HAP-1 (cell line): ENCODE measurements at places on chromosomes 5 and 9.

- DNase-seq, result no peak
Observed at GRCh38 chr9:126587187-126588185, 26.2 kb upstream of the LMX1B start.

GRCh38 chr5:14200312-14200990, 57.3 kb downstream of the TRIO start:
- DNase-seq, result no peak

DNA sequence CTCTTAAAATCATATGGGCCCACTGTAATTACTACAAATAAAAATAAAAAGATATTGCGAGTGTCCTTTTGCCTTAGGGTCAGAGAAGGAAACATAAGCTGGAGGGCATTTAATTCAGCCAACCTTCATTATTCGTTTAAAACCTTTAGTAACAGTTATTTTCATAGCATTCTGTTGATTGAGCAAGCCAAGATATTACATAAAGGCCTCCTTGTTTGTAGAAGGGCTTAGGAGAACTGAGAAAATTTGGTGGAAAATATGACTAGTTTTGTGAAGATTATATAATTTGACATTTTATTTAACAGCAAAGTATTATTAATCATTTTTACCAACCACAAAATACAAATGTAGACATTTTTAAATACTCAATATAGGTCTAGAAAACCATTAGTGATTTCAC, 62.2 kb downstream of the COX7C start:
- no peak for DNase-seq

DNA sequence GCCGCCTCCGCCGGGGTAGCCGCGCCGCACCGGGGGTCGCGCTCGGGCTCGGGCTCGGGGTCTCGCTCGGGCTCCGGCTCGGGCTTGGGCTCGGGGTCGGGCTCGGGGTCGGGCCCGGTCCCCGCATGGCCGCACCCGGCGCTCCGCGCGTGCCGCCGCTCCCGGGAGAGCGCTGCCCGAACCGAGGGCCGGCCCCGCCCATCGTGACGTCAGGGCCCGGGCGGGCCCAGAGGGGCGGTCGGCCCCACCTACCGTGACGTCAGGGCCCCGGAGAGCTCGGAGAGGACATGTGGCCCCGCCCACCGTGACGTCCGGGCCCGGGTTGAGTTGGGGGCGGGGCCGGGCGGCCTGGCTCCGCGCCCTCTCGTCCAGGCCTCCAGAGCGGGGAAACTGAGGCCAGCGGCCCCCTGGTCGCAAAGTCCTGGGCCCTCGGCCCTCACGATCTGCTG, at the start of gene NSMF:
Gene NSMF (minus strand): TSS at position 183 of the 449 bp plus-strand sequence. CDS start 232 bp downstream, outside the sequence.
- peak; percentile 81 for DNase-seq

DNA sequence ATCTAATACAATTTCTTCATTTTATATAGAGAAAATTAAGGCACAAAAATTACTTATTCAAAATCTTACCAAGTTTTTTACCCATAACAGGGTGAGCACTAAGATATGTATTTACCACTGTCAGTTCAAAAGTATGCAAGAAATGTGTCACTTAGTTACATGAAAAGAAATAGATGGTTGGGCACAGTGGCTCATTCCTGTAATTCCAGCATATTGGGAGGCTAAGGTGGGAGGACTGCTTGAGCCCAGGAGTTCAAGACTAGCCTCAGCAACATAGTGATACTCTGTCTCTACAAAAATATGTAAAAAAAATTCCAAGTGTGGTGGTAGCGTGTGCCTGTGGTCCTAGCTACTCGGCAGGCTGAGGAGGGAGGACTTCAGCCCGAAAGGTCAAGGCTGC, 19.4 kb downstream of the YIPF5 start:
- no peak for DNase-seq

DNA sequence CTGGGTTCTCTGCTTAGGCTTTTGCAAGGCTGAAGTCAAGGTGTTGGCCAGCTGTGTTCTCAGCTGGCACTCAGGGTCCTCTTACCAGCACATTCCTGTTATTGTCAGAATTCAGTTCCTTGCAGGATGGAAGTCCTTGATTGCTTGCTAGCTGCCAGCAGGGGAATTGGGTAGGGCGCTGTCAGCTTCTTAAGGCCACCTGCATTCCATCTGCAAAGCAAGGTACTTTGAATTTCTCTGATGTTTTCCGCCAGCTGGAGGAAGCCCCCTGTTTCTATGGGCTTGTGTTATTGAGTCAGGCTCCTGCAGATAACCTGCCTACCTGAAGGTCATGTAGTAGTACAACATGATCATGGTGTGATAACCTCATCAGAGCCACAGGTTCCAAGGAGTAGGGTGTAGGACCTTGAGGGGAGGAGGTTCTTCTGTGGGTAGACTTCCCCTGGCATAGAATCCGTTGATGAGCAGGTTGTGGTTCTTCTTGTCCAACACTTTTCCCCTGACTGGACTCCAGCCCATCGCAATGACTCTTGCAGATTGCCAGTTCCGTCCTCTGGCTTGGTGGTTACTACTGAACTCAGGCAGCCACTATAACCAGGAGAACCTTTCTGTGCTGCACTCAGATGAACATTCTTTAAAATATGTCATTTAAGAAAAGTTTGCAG, 6.8 kb downstream of the TENT4A start:
- DNase-seq, result no peak

- no peak for DNase-seq
Observed at GRCh38 chr5:148398698-148399121, 15.0 kb downstream of the FBXO38 start.

- no peak for DNase-seq
Observed at GRCh38 chr5:18244309-18244708, 610.0 kb downstream of the TAF11L14 start.

DNA sequence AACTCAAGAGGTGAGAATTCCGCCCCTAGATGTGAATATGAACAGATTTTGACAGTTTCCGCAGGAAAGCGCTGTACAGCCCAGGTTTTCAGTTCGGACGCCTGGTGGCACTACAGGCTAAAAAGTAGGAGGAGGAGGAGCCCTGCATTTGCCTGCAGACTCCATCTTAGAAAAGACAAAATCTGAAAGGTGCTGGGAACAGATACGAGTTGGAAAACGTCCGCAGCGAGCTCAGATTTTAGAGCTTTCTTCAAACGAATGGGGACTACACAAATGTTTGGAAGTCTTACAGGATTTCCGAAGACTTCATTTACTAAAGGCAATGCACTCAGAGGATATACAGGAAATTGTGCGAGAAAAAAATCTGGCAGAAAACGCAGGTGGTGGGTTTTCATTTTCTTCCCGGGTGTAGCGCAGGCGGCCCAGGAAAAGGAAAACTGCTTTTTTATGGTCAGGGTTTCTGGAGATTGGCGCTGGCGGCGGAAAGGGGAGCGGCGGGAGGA, 9.9 kb upstream of the PCDHB2 start:
- no peak for DNase-seq

DNA sequence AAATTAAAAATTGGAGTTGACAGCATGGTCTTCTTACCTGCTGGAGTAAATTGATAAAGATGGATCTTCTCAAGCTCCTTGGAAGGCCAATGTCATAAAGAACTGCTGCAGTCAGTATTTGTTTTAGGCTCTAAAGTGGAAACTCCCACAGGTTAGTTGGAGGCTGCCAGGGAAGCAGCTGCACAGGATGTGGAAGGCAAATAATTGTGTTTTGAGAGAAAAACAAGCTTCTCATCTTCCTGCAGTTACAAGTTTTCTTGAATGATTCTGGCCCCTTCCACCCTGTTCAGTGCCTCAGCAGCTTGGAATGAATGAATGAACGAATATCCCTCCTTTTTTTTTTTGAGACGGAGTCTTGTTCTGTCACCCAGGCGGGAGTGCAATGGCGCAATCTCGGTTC, 13.9 kb downstream of the MROH2B start:
- no peak for DNase-seq

GRCh38 chr5:161314033-161314432, 232.5 kb downstream of the GABRB2 start:
- DNase-seq, result no peak

- DNase-seq, result peak; percentile 8
Observed at GRCh38 chr9:12955510-12956163, 180.8 kb downstream of the LURAP1L start.

DNA sequence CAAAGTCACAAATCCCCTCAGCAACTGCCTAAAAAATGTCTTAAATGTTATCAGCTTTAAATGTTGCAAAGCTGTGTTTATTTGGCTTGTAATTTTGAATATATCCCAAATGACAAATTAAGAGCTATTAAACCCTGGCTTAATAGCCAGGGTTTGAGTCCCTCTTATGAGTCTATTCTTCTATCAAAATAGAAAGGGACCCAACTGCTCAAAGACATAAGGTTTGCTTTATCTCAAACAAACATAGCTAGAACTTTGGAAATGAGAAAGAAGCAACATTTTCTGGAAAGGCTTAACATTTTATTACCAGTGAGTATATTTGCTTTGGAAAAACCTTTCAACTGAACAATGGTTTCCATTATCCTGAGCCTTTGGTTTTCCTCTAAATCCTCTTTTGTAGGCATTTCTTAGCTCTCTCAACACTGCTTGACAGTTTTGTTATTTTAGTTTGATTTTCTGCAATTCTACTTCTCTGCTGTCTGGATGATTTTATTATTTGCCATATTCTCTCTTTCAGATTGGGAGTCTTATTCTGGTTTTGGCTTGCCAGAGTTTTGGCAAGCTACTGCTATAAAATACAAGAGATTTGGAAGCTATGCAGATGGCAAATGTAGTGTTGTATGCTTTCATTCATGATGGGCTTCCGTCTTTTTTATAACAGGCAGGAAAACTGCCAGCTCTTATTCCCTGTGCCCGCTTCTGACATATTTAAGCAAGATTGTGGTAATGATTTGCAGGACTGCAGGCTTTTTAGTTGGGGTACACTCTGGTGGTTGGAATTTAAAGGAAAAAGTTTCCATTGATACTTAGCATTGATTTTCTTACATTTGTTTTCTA, 734.9 kb downstream of the DTWD2 start:
- peak; percentile 90 for DNase-seq

- DNase-seq, result no peak
Observed at GRCh38 chr9:70835323-70835722, 286.1 kb downstream of the TRPM3 start.

GRCh38 chr5:65760504-65761275, 38.7 kb downstream of the NLN start:
- no peak for DNase-seq

GRCh38 chr9:96217294-96217707, 84.7 kb downstream of the HSD17B3 start:
- no peak for DNase-seq

DNA sequence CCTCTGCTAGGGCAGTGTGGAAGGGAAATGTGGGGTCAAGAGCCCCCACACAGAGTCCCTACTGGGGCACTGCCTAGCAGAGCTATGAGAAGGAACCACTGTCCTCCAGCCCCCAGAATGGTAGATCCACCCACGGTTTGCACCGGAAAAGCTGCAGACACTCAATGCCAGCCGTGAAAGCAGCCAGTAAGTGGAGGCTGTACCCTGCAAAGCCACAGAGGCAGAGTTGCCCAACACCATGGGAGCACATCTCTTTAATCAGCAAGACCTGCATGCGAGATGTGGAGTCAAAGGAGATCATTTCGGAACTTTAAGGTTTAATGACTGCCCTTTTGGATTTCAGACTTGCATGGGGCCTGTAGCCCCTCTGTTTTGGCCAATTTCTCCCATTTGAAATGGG, 52.2 kb downstream of the GKAP1 start:
- DNase-seq, result no peak

GRCh38 chr9:125549465-125549871, 157.5 kb downstream of the MAPKAP1 start:
- DNase-seq, result no peak

- no peak for DNase-seq
Observed at GRCh38 chr9:86187121-86187520, 72.3 kb downstream of the C9orf153 start.

GRCh38 chr9:119689879-119690278, 320.6 kb upstream of the BRINP1 start:
- no peak for DNase-seq

GRCh38 chr5:73592551-73592950, 27.0 kb downstream of the UTP15 start:
- DNase-seq, result no peak

DNA sequence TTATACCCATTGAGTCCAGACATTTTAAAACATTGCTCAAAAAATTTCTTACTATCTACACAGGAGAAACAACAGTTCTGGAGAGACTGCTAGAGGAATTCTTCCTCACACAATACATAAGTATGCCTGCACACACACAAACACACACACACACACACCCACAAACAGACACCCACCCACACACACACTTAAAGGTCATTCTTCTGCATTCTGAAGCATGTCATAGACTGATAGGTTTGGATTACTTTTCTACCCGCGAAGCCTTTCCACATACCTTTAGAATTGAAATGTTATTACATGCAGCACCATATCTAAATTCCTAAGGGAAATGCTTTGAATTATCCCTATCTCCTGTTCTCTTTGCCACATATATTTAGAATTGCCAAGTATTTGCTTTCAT, 80.2 kb downstream of the FAM174A start:
- DNase-seq, result no peak

GRCh38 chr9:21255538-21256212, 15.9 kb upstream of the IFNA14 start:
- DNase-seq, result no peak

- no peak for DNase-seq
Observed at GRCh38 chr5:80161165-80161564, 94.7 kb downstream of the SERINC5 start.

DNA sequence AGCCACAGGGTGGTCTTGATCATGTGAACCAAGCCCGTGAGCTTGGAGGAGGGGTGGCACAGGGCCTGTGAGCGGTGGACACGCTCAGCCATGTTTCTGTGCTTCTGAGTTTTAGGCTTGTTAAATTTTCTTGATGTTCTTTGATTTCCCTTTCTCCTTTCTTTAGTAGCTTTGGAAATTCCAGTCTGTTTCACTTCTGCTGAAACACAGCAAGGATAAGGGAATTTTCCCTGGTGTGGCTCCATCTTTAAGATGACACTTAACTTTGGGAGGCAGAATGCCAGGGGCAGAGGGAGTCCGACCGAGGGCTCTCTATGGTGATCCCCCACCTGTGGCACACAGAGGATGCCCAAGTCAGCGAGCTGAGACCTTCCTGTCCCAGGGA, 29.7 kb upstream of the BASP1 start:
- DNase-seq, result no peak

DNA sequence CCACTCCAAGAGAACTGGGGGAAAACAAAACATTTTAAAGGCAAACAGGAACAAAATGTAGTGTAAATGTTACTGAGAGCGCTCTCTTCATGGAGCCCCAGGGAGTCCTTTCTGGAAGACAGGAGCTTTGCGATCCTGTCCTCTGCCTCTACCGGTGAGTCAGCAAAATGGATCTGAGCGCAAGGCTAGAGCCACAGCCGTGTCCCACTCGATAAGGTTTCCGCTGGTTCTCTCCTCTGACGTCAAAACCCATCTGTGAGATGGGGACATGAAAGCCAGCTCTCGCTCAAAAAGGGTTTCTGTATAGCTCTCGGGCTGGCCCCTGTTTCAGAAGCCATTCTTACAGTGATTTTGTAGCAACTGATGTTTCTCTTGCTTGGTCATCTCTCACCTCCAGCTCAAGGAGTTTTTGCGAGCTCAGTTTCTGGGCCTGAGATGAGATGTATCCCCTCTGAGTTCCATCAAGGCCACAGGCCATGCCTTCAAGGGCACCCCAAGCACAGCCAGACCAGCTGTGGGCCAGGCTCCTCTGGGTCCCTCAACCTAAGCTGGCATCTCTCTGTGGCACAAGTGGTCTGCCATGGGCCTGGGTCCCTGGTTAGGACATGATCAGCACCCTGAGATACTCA, 101.6 kb downstream of the FSTL4 start:
- no peak for DNase-seq

- no peak for DNase-seq
Observed at GRCh38 chr5:95620870-95621838, 1.3 kb downstream of the GPR150 start.
